ENCODE measurements at places on chromosomes 13 and 19. TPM values are rescaled to one million over a fixed set of nuclear protein-coding genes. Genes with fewer than 3 reads are reported as not detected.

DNA sequence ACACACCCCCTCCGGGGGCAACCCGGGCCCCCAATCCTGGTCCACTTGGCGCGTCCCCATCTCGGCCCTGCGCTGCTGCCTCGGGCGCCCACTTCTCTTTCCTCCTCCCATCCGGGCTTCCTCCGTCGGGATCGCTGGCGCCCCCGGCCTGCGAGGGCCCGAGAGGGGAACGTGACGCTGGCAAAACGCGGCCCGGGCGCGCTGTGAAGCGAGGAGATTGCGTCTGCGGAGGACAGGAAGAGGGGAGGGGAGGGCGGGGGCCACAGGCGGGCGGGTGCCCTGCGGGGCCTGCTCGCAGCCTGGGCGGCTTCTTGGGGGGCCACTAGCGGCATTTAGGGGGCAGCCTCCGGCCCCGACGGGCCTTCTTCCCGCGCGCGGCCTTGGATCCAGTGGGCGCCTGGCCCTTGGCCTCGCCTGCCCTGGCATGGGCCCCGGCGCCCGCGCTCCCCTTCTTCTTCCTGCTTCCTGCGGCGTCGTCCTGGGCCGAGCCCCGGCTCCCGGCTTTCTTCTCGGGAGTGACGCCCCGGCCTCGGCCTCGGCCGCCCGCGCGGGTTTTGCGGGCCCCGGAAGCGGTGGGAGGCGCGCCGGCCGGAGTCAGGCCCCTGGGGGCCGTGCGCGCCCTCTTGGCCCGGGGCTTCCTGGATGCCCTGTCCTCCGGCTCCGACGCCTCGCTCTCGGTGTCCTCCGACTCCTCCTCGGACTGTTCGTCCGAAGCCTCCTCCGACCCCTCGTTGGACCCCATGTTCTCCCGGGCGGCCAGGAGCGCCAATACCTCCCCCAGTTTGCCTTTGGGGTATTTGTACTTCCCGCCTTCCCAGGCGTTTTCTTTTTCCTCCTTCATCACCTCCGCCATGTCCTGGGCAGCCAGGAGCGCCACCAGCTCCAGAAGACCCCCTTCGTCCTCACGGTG, 2.2 kb downstream of the PNMA8B start:
- peak overlapping the region; percentile 83 for H3K4me3 ChIP-seq
- H3K27me3 ChIP-seq = peaks cover 44% of the 10 kb centered on the region
- no peaks in the 10 kb centered on the region for H3K36me3 ChIP-seq
- H3K4me1 ChIP-seq = peaks cover 63% of the 10 kb centered on the region

- H3K36me3 ChIP-seq = no peaks in the 10 kb centered on the region
- H3K27ac ChIP-seq = no peak overlapping the region
- no peaks in the 10 kb centered on the region for H3K27me3 ChIP-seq
These were observed 2.0 kb downstream of the MISP start for GRCh38 chr19:752652-753517.

- H3K4me3 ChIP-seq = no peak overlapping the region
- H3K36me3 ChIP-seq = no peaks in the 10 kb centered on the region
- no peak overlapping the region for H3K27ac ChIP-seq
- peaks cover 3% of the 10 kb centered on the region for H3K4me1 ChIP-seq
- H3K27me3 ChIP-seq = peaks cover 15% of the 10 kb centered on the region
- no peak for DNase-seq
These were observed 173.1 kb downstream of the LACC1 start for GRCh38 chr13:44052780-44053184.

- H3K4me1 ChIP-seq = peaks cover 40% of the 10 kb centered on the region
- H3K27ac ChIP-seq = peak overlapping the region; percentile 67
- DNase-seq = no peak
- H3K36me3 ChIP-seq = no peaks in the 10 kb centered on the region
These were observed 1.7 kb downstream of the GNG7 start for GRCh38 chr19:2700660-2701360.

DNA sequence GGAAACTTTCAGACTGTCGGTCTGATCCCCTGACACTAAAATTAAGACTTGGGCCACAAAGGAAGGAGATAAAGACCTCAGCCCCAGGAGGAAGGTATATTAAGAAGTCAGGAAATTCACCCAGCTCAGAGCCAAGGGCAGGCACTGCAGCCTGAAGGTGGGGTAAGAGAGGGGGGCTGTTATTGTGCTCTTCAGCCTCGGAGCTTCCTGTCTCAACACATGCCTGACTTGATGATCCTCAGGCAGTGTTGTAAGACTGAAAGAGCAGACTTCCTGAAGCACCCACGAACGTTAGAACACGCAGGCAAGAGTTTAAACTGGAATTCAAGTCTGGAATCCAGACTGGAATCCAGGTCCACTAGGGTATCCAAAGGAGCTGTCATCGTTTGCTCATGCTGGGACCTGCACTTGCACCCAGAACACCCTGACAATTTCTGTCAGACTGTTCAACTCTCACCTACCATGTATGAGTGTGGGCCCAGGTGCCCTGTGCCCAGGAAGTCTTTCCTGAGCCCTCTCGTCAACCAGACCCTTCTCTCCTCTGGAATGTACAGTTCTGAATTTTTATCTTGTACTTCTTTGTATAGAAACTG, 10.7 kb upstream of the FLT1 start:
- no peak for DNase-seq
- H3K27ac ChIP-seq = peak overlapping the region; percentile 86
- H3K36me3 ChIP-seq = no peaks in the 10 kb centered on the region
- H3K27me3 ChIP-seq = no peaks in the 10 kb centered on the region
- peaks cover 15% of the 10 kb centered on the region for H3K4me1 ChIP-seq

DNA sequence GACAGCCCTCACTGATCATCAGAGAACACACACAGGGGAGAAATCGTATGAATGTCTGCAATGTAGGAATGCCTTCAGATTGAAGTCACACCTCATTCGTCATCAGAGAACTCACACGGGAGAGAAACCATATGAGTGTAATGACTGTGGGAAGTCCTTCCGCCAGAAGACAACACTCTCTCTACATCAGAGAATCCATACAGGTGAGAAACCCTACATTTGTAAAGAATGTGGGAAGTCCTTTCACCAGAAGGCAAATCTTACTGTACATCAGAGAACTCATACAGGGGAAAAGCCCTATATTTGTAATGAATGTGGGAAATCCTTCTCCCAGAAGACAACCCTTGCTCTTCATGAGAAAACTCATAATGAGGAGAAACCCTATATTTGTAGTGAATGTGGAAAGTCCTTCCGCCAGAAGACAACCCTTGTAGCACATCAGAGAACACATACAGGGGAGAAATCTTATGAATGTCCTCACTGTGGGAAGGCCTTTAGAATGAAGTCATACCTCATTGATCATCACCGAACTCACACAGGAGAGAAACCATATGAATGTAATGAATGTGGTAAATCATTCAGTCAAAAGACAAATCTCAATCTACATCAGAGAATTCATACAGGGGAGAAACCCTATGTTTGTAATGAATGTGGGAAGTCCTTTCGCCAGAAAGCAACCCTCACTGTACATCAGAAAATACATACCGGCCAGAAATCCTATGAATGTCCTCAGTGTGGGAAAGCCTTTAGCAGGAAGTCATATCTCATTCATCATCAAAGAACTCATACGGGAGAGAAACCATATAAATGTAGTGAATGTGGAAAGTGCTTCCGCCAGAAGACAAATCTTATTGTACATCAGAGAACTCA, 32.5 kb downstream of the ZNF567 start:
- DNase-seq = no peak
- no peak overlapping the region for H3K4me3 ChIP-seq
- no peak overlapping the region for H3K27ac ChIP-seq
- H3K4me1 ChIP-seq = no peaks in the 10 kb centered on the region
- H3K27me3 ChIP-seq = no peaks in the 10 kb centered on the region
- H3K36me3 ChIP-seq = peaks cover 80% of the 10 kb centered on the region

DNA sequence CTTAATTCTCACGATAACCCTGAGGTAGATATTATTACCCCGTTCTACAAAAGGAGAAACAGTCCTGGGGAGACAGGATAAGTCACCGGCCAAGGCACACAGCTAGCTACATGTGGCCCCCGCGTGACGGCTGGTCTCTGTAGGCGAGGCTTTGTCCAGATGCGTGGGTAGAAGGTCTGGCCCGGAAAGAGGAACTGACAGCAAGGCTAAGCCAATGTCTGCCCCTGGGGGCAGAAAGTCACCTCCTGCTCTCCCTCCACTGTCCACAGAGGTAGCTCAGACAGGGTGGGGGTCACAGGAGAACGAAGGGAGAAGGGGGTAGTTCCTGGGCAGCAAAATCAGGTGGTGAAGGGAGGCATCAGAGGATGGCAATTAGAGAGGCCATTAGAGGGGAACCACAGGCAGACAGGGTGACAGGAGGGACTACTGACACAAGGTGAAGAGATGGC, 1.8 kb downstream of the APOC4 start:
- no peak overlapping the region for H3K27ac ChIP-seq
- H3K27me3 ChIP-seq = no peaks in the 10 kb centered on the region
- peaks cover 4% of the 10 kb centered on the region for H3K4me1 ChIP-seq
- no peak for DNase-seq
- no peaks in the 10 kb centered on the region for H3K36me3 ChIP-seq
- H3K4me3 ChIP-seq = no peak overlapping the region

DNA sequence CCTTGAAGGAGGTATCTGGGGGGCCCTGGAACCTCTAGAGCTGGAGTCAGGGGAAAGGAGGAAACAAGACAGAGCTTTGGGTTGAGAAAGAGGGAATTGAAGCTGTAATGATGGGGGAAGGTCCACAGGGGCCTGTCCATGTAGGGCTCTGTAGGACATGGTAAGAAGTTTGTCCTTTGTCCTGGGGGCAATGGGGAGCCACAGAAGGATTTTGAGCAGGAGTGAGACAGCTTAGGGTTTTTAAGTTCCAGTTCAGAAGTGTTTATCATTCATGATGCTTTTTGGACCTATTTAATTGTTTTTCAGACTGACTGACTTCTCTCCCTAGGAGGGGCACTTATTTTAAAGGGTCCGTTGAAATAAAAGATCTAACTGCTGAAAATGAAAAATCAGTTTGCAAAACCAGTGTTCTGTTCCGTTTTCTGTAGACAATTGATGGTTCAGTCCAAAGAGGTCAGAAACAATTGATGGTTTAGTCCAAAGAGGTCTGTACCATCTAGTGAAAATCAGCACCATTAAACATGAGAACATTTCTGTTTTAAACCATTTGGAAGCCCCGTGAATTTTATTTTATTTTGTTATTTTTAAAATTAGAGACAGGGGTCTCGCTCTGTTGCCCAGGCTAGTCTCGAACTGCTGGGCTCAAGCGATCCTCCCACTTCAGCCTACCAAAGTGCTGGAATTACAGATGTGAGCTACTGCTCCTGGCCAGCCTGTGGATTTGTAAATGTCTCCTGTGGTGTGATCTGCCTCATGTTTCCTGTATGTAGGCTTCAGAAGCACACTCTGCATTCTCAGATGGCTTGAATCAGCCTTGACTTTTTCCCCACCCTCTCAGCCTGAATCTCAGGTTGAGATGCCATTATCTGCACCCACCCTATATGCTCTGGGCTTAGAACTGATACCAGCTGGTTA, 8.4 kb downstream of the PLD3 start:
- no peak for DNase-seq
- peaks cover 24% of the 10 kb centered on the region for H3K4me1 ChIP-seq
- H3K36me3 ChIP-seq = peaks cover 4% of the 10 kb centered on the region
- peak overlapping the region; percentile 84 for H3K27ac ChIP-seq
- no peak overlapping the region for H3K4me3 ChIP-seq

DNA sequence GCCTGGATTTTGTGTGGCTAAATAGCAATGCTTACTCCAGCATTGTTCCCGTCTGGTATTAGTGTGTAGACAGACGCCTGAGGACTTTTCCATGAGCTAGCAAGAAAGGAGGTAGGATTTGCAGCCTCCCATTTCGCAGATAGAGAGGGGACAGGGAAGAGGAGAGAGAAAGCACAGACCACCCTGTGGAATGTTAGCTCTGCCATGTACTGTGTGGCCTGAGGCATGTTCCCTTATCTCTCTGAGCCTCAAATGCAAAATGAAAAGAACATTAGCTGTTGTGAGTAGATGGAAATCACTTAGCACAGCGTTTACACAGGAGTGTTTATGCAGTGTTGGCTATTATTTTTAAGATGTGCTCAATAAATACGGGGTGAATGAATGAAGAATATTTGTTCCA, 45.5 kb downstream of the OLFM4 start:
- H3K27ac ChIP-seq = no peak overlapping the region
- H3K4me3 ChIP-seq = no peak overlapping the region
- no peaks in the 10 kb centered on the region for H3K36me3 ChIP-seq
- no peaks in the 10 kb centered on the region for H3K27me3 ChIP-seq

DNA sequence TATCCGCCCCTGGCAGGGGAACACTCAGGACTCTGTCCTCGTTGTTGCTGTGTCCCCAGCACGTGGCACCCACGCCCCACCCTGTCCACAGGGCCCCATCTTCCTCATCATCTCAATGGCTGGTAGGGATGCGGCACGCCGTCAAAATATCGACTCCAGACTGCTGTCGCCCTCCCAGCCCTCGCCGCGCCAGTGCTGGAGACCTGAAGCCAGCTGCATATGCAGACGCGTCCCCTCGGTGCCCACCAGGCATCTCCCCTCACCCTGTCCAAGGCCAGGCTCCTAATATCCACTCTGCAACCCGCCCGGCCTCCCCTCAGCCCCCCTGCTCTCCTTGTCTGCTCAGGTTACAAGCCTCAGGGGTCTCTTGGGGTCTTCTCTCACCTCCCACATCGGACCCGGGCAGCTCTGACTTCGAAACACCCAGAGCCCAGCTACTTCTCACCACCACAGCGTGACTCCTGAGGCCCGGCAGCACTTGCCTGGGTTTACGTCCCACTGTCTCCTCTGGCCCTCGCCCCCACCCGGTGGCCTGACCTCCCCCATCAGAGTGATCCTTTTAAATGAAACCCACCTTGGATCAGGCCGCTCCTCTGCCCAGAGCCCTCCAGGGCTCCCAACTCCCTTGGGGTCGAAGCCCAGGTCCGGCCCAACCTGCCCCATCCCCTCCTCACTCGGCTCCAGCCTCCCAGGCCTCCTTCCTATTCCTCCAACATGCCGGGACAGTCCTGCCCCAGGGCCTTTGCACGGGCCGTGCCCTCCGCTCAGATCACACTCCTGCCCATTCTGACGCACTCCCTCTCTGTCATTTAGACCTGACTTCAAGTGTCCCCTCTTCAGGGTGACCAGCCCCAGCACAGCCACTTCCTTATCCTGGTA, 12.5 kb downstream of the PLIN4 start:
- H3K4me3 ChIP-seq = no peak overlapping the region
- H3K27ac ChIP-seq = no peak overlapping the region
- no peaks in the 10 kb centered on the region for H3K27me3 ChIP-seq

DNA sequence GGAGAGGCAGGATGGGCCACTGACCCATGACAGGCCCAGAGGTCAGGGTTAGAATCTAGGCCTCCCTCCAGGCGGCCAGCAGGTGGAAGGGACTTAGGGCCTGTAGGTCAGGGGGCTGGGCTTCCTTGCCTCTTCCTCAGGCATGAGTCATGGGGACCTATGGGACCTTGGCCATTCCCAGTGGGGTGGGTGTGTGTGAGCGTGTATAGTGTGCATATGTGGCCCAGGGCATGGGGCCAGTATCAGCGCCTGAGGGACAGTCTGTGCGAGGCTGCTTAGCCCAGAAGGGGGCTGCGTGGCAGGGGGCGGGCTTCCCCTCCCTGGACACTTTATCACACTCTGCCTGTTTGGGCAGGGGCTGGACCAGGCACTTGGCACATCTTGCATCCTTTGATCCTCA, 13.3 kb downstream of the KCTD15 start:
- peaks cover 3% of the 10 kb centered on the region for H3K4me1 ChIP-seq
- no peaks in the 10 kb centered on the region for H3K36me3 ChIP-seq
- no peak overlapping the region for H3K27ac ChIP-seq

- DNase-seq = no peak
- peaks cover 17% of the 10 kb centered on the region for H3K4me1 ChIP-seq
- no peak overlapping the region for H3K4me3 ChIP-seq
- no peaks in the 10 kb centered on the region for H3K27me3 ChIP-seq
These were observed 3.8 kb upstream of the KCTD12 start for GRCh38 chr13:76890021-76890420.

GRCh38 chr19:18336121-18336520, 4.3 kb upstream of the PGPEP1 start:
- H3K4me3 ChIP-seq = no peak overlapping the region
- H3K36me3 ChIP-seq = no peaks in the 10 kb centered on the region
- no peaks in the 10 kb centered on the region for H3K27me3 ChIP-seq
- H3K4me1 ChIP-seq = peaks cover 12% of the 10 kb centered on the region

The RFPL4A gene
- not detected for total RNA-seq

The ZNF835 gene
- 7.3 TPM for total RNA-seq

The KLK10 gene
- not detected for total RNA-seq

The RFXANK gene
- total RNA-seq = 72.9 TPM
